ENCODE measurements at places on chromosomes 5 and 9.

- peak; percentile 42 for DNase-seq
Observed at GRCh38 chr5:172769616-172770373, 1.2 kb downstream of the DUSP1 start.

DNA sequence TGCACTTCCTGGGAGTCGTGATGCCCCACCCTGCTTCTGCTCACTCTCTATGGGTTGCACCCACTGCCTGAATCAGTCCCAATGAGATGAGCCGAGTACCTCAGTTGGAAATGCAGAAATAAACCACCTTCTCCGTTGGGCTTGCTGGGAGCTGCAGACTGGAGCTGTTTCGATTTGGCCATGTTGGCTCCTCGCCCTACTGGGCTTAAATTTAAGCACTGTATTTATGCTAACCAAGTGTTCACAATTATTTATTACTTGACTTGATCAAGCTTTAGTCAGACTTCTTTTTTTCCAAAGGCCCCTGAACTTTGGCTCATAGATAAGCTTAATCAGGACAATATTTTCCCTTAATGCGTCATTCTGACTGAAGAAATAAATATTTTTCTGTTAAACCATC is 1072.4 kb upstream of the CDH9 start:
- DNase-seq, result no peak

GRCh38 chr9:25691786-25692185 is 13.5 kb upstream of the TUSC1 start:
- no peak for DNase-seq

- no peak for DNase-seq
Observed at GRCh38 chr5:34923694-34924461, 5.5 kb upstream of the DNAJC21 start.

GRCh38 chr9:107523539-107523938 is 34.0 kb upstream of the KLF4 start:
- DNase-seq, result no peak

- no peak for DNase-seq
Observed at GRCh38 chr5:39670955-39671354, 246.2 kb upstream of the DAB2 start.

GRCh38 chr5:179668391-179668790 is 12.4 kb downstream of the CBY3 start:
- DNase-seq, result peak; percentile 47

DNA sequence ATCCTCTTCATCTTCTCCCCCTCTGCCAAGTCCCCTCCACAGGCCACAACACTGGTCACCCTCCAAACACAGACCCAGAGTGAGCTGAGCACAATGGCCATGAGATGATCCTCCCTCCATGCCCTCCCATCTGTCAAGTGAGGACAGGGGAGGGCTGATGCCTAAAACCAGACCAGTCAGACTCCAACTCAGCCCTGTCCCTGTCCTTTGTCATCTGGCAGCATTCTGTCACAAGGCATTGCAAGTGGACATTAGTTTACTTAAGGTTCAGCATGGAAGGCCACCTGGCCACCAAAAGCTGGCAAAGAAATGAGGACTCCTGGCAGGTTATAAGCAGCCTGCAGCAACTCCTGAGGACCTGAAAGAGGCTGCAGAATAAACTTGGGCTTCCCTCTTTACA is 136.2 kb upstream of the SLC30A5 start:
- no peak for DNase-seq

DNA sequence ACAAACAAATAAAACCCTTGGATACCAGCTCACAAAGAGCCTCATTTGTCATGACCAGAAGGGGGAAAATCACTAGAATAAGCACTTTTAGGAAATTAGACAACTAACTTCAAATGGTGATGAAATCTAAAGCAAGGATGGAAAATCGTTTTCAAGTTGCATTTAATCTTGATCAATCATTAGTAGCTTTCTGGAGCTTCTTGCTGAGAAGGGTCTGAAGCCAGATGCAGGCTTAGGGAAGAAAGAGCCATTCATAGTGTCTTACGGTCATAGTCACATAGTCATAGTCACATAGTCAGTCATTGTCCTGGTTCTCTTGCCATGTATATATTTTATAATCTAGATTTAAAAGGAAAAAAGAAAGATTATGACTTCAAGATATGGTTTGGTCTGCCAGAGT is 610.5 kb downstream of the ACTL7B start:
- DNase-seq, result peak; percentile 73

GRCh38 chr9:113929634-113930389 is 53.7 kb downstream of the ZNF618 start:
- DNase-seq, result no peak

- peak; percentile 80 for DNase-seq
Observed at GRCh38 chr5:141084487-141084989, 9.9 kb upstream of the PCDHB2 start.

GRCh38 chr5:9398227-9398626 is 147.6 kb downstream of the SEMA5A start:
- no peak for DNase-seq

GRCh38 chr5:92401-93220 is 643 bp downstream of the PLEKHG4B start:
- no peak for DNase-seq

DNA sequence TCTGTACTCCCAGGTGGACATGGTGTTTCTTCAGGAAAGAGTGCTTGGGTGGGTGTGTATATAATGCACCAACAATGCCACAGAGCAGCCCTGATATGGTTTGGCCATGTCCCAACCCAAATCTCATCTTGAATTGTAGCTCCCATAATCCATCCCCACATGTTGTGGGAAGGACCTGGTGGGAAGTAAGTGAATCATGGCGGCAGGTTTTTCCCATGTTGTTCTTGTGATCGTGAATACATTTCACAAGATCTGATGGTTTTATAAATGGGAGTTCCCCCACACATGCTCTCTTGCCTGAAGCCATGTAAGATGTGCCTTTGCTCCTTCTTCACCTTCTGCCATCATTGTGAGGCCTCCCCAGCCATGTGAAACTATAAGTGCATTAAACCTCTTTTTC is 158.5 kb downstream of the NR3C1 start:
- no peak for DNase-seq

- no peak for DNase-seq
Observed at GRCh38 chr9:95458666-95459065, 58.1 kb downstream of the PTCH1 start.

DNA sequence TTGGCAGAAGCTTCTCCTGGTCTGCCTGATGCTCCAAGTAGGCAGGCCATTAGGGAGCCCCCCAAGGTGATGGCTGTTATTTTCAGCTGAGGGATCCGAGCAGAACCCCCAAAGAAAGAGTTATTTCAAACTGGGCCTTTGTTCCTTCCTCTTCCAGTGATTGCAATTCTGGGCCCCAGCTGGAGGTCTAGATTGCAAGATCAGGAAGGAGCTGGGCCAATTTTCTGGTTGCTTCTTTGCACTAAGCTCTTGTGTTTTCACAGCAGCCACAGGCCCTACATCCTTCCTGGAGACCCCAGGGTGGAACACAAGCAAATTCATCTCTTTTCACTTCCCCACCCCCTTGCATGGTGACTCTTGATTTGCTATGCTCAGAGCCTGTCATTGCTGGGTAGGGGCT is 215.0 kb downstream of the SEMA6A start:
- peak; percentile 23 for DNase-seq

DNA sequence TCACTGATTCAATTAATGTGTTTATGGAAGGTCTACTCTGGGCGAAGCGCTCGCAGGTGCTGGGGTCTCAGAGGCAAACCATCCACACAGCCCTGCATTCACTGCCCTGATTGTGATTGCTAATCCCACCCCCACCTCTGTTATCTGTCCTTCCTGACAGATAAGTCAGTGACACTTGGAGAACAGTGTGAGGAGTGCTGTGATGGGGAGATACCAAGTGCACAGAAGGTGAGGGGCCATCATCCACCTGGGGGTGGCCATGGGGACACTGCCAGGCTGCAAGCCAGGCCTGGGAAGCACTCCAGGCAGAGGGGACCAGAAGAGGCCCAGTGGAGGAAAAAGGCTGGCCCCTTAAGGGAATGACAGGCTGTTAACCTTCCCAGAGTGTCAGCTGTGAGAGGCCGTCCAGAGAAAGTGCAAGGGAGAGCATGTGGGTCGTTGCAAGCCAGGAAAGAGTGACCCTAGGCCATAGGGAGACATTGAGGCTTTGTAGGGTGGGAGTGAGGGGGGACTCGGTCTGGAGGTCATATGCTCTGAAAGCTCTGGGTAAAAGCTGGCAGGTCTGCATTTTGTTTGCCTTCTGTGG is 18.0 kb downstream of the IL9 start:
- DNase-seq, result no peak

DNA sequence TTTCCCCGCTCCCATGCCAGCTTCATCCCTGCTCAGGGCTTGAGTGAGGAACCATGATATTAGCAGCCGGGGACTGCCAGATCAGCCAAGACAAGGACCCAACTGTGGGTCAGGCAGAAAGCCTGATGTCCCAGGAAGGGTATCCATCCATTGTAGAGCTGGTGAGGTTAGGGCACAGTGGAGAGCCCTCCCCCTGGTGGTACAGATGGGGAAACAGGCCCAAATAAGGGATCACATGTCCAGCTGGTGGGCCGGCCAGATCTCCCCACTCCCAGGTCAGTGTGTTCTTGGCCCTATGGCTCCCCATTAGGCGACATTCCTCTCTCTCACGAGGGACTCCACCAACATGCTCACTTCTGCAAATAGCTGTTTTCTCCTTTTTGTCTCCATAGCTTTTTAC is 9.0 kb downstream of the CDX1 start:
- no peak for DNase-seq

DNA sequence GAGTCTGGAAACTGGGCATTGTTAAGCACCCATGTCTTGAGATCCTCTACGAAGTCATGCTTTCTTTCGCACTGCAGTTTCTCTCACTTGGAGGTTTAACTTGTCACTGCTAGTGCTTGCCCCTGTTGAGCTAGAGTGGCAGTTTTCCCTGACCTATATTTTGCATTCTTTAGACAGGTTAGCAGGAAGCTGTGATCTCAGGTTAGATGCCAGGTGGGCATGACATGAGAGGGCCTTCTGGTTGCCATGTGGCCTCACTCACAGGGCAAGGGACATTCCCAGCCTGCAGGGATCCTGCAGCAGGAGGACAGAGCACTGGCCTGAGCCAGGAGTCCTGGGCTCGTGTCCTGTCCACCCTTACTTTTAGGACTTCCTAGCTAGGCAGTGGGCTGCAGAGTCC is 28.6 kb downstream of the SLC36A1 start:
- DNase-seq, result no peak

DNA sequence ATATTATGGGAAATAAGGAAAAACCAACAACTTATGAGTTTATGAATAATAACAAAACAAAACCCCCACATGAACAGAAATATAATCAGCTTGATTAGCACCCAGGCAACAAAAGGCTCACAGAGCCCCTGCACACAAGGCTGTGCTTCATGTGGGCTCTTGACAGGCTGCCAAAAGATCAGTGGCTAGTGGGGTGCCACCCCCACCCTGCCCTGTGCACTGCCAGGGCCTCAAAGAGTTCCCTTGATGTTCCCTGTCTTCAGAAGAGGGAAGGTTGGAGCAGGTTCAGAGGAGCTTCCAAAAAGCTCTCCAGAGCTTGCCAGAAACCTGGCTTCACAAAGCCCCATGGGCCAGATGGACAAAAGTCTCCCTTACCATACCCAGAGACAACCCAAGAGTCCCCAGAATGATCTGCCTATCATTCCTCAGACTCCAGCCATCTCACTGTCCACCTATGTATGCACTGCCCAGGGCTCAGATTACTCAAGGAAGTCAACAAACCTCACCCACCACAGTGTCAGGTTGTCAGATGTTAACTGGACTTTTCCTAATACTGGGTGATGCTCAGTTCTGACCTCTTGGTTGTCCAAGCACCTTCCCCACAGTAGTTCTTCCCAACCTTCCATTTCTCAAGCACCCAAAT is 87.5 kb downstream of the SIL1 start:
- DNase-seq, result peak; percentile 83

- no peak for DNase-seq
Observed at GRCh38 chr9:133461975-133462374, 2.2 kb downstream of the CACFD1 start.

DNA sequence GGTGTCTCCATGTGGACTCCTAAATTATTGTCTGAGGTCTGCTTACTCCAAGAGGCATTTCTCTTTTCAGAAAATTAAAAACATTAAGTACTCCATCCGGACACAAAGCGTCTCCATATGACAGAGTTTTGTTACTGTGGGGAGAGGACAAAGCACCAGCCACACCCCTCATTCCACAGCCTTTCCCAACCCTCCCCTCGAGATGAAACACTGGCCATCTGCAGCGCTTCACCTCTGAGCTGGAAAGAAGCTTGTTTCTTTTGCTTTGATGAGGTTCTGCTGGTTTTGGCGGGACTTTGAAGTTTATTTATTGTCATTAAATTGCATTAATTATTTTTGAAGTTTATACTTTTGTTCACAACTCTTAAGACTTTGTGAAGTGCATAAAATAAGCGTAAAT is 27.6 kb upstream of the NKD2 start:
- no peak for DNase-seq

- peak; percentile 20 for DNase-seq
Observed at GRCh38 chr5:111461255-111461671, 51.1 kb downstream of the STARD4 start.

- DNase-seq, result no peak
Observed at GRCh38 chr9:126630458-126631237, 16.9 kb downstream of the LMX1B start.

GRCh38 chr5:143758750-143759149 is 53.2 kb upstream of the HMHB1 start:
- DNase-seq, result no peak

- DNase-seq, result no peak
Observed at GRCh38 chr9:133269537-133270362, 5.3 kb downstream of the ABO start.

GRCh38 chr9:99222416-99223270 is 561 bp downstream of the SEC61B start:
- DNase-seq, result no peak

GRCh38 chr5:61701877-61702602 is 370.0 kb downstream of the ZSWIM6 start:
- peak; percentile 12 for DNase-seq

DNA sequence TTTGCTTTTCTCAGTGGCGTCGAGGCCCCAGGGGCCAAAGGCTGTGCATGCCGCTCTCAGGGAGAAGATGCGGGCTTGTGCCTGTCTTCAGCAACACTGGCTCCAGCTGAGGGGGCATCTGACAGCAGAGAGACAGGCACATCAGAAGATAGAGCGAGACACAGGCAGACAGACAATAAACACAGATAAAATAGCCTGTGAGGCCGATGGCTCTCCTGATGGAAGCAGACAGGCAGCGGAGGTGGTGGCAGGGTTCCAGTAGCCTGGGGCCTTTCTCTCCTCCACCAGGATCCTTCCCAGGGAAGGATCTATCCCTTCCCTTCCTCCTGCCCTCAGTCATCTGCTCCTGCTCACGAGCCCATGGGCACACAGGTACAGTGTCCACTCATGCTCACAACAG is 16.6 kb upstream of the UNC5A start:
- no peak for DNase-seq

DNA sequence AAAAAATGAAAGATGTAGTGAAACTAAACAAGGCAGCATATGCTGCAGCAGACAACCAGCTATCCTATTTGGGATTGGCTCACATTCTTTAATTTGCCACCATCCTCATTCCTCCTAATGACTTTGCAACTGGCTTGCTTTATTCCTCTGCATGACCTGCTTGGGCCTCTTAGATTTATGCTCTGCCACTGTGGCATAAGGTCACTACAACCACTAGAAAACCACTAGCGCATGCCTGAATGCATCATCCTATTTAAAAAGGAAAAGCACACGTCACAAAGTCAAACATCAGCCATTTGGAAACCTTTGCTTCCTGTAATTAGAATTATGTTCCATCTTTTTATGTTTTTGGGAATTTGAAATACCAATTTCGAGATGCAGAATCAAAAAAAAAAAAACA is 40.8 kb upstream of the CCDC152 start:
- no peak for DNase-seq

GRCh38 chr9:86902586-86902985 is 44.7 kb downstream of the GAS1 start:
- no peak for DNase-seq
